ENCODE measurements at places on chromosomes 7 and 10.
A peak's percentile ranks its signal among the peaks of the same experiment; 100 is the strongest.

GRCh38 chr7:106865130-106866041 is at the start of gene PIK3CG:
Gene PIK3CG, plus strand, starts transcription at chr7:106865282. Its CDS starts 2,280 bp downstream, at chr7:106867562.
- DNase-seq, result peak; percentile 73

- no peak for DNase-seq
Measured at GRCh38 chr10:63346015-63346441, 119.7 kb downstream of the JMJD1C start.

DNA sequence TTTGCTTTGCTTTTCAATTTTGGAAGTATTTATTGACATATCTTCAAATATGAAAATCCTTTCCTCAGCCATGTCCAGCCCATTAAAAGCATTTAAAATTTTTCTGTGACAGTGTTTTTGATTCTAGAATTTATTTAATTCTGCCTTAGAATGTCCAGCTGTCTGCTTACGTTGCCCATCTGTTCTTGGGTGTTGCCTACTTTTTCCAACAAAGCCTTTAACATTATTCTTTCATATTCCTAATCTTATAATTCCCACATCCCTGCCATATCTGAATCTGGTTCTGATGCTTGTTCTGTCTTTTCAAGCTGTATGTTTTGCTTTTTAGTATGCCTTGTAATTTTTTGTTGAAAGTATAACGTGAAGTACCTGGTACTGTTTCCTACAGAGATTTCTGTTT is 204.7 kb upstream of the VSTM2A start:
- no peak for DNase-seq

DNA sequence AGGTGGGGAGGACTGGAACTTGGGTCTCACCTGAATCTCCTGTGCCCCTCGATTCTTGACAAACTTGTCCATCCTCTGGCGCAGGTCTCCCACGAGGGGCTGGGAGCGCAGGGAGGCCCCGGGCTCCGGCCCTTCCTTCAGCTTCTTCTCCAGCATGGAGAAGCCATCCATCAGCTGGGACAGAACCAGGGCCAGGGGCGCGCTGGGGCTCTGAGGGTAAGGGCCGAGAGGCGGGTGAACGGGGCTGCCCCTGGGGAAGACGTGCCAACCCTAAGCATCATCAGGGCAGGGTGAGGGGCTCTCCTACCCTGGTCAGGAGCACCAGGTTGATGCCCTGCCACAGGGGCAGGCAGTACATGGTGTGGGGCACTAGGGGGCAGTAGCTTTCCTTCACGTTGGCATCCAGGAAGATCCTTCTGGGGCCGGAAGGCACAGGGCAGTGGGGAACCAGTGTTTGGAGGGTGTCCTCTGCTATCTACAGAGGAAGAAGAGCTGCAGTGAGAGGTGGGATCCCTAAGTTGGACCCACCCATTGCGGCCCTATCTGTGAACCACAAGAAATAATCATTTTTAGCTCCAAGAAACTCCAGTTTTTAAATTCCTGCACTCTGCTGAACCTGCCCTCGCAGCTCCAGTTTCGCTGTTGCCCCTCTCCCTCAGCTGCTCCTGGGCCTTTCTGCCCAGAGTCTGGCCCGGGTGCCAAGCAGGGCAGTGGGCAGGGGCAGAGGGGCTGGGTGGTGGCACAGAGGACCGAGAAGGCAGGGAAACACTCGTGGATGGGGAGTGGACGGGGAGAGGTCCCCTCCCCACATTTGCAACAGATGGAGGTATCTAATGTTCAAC is 10.8 kb upstream of the PYROXD2 start:
- DNase-seq, result peak; percentile 51

- DNase-seq, result no peak
Measured at GRCh38 chr7:105030447-105030846, 16.4 kb downstream of the KMT2E start.

DNA sequence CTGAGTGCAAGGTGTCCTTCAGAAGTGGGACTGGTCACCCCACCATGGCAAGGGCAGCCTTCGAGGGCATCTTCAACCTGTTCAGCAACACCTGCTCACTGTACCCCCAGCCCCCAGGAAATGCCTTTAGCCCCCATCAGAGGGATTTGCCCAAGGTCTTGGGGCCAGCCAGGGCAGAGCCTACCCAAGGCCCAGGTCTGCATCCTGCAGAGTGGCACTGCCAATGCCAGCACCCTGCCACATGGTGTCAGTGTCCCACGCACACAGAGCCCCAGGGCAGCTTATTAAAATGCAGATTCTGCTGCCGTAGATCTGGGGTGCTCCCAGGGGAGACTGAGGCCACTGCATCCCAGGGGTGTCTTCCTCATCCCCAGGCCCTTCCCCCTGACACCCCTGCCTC is 106.2 kb upstream of the KCTD7 start:
- peak; percentile 13 for DNase-seq

DNA sequence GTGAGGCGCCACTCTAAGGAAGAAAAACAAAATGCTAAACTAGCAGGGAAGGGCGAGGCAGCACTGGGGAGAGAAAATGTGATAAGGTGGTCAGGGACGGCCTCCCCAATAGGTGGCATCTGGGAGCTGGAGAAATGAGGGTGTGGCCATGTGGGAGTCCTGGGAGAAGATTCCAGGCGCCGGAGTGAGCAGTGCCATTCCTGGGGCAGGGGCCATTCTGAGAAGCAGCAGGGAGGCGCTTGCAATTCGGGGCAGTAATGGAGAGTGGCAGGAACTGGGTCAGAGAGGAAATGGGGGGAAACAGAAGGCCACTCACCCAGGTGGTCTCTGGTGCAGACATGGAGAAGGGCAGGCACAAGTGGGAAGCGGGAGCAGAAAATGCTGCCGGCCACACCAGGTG is 61.8 kb upstream of the LRRC18 start:
- no peak for DNase-seq

DNA sequence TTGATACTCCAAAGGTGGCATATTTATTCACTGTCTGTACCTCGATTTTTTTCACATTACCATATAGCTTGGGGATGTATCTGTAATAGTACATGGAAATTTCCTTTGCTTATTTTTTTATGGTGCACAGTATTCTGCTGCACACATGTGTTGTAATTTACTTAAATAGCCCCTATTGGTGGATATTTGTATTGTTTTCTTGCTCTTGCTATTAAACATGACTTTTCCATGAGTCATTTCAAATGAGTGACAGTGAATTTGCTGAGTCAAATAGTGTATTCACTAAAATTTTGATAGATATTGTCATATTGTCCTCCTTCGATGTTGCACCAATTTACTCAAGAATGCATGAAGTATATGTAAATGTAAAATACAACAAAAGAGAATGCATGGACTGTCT is 122.7 kb upstream of the STEAP4 start:
- no peak for DNase-seq

Measured in CD4-positive, alpha-beta T cell treated with Interleukin-21 for 1 hour (primary cell).